ENCODE measurements at places on chromosomes 6 and 20.

DNA sequence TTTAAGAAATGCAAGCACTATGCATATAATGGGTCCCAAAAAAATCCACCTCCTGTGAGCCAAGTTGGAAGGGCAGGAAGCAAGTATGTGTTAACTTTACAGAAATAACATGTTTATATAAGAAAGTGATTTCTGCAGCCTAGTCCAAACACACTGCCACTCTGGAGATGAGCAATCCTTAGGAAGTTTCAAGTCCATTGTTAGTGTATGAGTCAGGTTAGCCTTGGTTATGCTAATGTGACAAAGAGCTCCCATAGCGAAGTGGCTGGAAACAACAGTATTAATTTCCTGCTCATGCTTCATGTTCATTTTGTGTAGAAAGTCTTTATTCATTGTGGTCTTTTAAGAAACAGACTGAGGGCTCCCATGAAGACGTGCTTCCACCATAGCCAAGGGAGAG is 121.4 kb downstream of the TBXT start:
- DNase-seq: no peak

DNA sequence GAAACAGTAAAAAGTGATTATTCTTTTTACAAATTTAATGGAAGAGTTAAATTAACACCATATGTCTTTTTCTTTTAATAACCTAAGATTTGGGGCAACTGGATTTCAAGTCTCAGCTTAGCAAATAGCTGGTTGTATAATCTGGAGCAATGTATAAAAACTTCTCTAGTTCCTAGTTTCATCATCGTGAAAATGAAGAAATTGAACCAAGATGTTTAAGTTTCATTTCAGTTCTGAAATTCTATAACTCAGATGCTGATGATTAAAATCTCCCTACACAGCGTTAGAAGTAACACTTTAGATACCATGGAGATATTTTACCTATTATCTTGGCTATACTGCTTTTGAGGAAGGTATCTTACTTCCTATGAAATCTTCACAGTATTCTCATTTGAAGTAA is 252.0 kb downstream of the KIF16B start:
- no peak for DNase-seq

- no peak for DNase-seq
Observed at GRCh38 chr6:1872649-1873131, 263.0 kb downstream of the FOXC1 start.

GRCh38 chr20:62437496-62437895 is 10.2 kb upstream of the RBBP8NL start:
- DNase-seq: no peak

- no peak for DNase-seq
Observed at GRCh38 chr6:27679308-27679963, 206.5 kb upstream of the ZNF184 start.

DNA sequence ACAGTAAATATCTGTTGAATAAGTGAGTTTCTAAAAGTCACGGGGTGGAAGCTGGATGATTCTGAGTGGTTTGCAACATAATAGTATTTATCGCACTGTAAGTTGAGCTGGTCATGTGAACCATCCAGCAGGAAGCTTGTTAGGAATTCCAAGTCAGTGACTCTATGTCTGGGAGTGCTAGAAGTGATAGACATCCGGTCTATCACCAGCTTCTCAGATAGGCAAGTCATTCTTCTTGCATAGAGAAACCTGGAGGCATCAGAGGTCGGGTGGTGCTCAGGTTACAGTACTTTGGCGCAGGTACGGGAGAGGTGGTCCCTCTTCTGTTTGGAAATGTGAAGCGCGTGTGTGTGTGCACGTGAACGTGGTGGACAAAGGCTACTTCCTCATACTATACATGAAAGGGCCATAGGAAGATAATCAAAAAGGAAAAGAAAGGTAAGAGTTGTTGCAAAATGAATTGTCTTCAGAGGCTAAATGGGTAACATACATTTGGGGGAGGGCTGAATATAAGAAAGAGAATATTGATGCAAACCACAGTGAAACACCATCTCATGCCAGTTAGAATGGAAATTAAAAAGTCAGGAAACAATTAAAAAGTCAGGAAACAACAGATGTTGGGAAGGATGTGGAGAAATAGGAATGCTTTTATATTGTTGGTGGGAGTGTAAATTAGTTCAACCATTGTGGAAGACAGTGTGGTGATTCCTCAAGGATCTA is 299.3 kb upstream of the ZFP64 start:
- DNase-seq: no peak

- no peak for DNase-seq
Observed at GRCh38 chr6:141421378-141421777, 711.3 kb upstream of the GJE1 start.

GRCh38 chr6:113094779-113095178 is 747.6 kb downstream of the RFPL4B start:
- DNase-seq: no peak

GRCh38 chr6:121897337-121897760 is 461.9 kb downstream of the GJA1 start:
- DNase-seq: no peak

DNA sequence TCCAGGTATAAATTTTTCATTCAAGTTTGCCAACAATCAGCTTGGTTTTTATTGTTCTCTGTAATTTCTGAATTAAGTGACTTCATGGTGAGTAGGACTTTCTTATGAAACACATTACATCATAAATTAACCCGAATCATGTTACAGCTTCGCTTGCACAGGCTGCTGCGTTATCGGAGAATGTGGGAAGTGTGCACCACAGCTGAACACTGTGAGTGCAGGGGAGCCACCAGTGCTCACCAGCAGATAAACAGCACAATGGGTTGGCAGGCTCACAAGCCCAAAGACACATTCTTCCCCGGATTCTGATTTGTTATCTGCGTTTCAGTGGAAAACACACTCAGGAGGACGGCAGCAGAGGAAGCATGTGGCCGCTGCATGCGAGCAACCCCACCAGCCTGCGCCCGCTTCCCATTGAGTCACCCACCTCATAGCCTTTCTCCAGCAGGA is 121.1 kb downstream of the GMDS start:
- no peak for DNase-seq

- no peak for DNase-seq
Observed at GRCh38 chr20:50023116-50023805, 40.5 kb downstream of the SNAI1 start.

GRCh38 chr6:118902726-118903125 is 8.8 kb downstream of the ASF1A start:
- DNase-seq: no peak

DNA sequence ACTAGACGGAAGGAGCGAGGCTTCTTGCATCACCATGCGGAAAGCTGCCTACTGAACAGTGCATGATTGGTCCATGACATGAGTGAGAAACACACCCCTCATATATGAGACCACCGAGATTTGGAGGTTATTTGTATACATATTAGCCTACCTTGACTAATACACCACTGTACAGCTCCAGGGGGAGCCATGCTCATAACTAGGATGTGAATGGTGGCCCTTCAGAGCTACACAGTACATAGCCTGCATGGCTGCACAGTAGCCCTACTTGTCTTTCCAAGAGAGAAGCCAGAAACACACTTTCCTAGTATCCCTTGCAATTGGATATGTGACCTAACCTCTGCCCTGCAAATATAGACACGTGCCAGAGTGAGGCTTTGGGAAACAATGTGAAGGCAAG is 21.8 kb upstream of the MCUR1 start:
- DNase-seq: no peak

DNA sequence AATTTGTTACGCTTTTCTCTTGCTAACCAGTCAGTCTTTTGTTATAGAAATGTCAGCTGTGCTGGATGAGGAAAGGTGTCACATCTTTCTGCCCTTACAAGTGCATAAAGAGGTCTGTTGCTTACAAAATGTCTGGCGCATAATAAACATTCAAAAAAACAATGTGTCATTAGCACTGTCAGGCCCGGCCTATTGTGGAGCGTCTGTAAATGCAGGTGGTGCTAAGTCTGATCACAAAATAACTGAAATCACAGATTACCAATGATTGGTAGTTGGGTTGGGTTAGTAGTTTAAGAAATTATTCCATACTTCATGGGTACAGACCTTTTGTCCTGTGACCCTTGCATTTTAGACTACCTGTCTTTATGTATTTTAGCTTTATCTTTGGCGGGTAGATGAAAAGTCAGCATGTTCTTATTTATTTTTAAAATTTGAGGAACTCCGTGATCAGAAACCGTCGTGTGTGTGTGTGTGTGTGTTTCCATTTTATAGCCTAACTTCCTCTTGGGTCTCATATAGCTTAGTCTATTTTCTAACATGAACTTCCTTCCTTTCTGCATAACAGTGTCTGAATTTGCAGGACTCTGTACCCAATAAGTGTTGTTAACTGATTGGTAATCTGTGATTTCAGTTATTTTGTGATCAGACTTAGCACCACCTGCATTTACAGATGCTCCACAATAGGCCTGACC is 88.1 kb upstream of the IFNGR1 start:
- no peak for DNase-seq

GRCh38 chr6:48671505-48671904 is 560.5 kb upstream of the PTCHD4 start:
- no peak for DNase-seq

DNA sequence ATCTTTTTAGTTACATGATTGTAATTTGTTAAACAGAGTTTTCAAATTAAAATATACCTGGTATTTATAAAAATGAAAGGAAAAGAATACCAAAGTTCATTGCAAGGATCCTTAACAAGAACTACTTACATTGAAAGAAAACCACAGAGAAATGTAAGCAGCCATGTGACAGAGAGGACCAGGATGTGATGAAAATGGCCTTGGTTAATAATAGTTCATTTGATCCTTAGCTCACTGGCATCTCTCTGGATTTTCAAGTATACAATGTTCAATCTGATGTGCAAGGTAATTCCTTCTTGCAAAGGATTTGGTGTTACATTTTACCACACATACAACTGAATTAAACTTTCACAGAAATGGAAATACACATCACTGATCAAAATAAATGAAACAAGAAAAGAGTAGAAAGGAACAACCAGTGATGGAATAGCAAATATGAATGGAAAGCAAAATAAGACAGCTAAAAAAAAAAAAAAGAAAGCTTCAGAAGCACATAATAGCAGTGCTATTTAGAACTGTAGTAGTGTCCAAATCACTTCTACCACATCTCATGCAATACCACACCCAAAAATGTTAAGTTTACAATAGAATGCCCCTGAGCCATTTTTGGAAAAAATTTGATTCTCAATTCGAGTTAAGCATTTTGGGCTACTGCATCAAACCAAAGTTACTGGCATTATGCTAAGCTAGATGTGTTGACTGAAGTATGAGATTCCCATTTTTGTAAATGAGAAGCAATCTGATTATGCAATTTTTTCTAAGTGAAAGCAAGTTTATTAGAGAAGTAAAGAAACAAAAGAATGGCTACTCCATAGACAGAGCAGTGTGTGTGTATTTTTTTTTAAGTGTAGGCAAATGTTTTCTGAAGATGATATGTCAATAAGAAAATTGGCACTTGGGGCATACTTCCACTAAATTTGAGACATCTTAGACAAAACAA is 22.6 kb upstream of the HLA-A start:
- no peak for DNase-seq

DNA sequence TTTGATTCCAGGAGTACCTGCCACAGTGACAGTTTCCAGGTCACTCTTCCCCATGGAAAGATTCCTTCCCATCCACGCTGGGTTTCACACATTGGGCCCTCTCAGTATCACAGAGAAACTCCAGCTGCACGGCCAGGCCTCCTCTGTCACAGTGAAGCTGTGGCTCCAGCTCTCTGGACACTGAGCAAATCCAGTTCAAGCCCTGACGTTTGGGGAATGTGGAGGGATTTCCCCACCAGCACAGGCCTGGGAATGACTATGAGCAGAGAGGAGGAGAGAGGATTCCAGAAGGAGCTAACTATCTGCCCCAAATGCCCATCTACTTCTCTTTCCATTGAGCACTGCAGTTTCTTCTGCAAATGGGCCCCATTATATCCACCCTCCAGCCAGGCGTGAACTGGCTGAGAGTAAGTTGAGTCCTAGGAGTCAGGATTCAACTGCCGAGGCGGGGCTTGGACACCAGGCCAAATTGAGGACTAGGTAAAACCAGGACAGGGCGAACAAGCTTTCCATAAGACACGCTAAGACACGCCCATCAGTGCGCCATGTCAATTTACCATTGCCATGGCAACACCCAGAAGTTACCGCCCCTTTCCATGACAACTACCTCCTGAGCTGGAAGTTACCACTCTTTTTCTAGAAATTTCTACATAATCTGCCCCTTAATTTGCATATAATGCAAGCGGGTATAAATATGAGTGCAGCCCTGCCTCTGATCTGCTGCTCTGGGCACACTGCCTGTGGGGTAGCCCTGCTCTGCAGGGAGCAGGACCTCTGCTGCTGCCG is 9.2 kb upstream of the BNIP5 start:
- DNase-seq: no peak

GRCh38 chr20:62007127-62007647 is 58.5 kb downstream of the TAF4 start:
- no peak for DNase-seq

GRCh38 chr6:79762370-79762769 is 131.2 kb downstream of the SH3BGRL2 start:
- no peak for DNase-seq

DNA sequence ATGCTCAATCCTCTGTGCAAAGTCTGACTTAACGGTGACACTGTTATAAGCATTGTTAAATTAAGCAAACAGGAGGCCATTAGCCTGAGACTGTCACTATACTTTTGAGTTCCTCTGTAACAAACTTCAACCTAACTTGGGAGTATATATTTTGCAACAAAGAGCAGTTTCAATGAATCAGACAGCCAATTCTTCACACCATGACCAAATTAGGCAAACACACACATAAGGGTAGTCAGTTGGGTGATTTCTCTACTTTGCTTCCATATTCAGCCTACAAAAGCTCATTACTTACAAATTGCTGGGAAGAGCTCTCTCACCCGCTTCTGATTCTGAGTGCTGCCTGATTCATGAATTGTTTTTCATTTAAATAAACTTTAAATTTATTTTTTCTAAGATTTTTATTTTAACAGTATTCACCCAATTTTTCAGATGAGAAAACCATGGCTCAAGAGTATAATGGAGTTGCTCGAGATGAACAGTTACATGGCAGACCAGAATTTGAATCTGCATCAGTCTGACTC is 60.5 kb downstream of the HACE1 start:
- DNase-seq: no peak

DNA sequence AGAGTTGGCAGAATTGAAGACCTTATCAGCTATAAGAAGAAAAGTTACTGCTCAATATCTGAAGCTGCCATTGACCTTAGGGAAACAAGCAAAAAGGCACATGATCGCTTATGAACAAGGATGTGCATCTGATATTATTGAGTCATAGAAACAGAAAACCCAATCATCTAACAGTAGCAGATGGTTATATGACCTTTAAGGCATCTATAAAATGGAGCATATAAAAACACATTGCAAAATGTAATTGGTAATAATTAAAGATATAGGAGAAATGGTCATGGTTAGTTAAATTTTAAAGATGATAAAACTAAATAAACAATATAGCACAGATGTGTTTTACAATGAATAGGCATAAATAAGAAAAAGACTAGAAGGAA is 260.1 kb upstream of the TAB2 start:
- no peak for DNase-seq

- no peak for DNase-seq
Observed at GRCh38 chr6:56526860-56527544, 115.7 kb downstream of the DST start.

- DNase-seq: no peak
Observed at GRCh38 chr6:21666853-21667681, 73.5 kb downstream of the SOX4 start.

- no peak for DNase-seq
Observed at GRCh38 chr6:139855671-139856311, 481.3 kb upstream of the CITED2 start.
